Stimulated activated CD4-positive, alpha-beta T cell treated with anti-CD3 and anti-CD28 coated beads, Interleukin-4, amount 100 ng/mL, for 48 hours (primary cell): ENCODE measurements at places on chromosomes 4 and X.

DNA sequence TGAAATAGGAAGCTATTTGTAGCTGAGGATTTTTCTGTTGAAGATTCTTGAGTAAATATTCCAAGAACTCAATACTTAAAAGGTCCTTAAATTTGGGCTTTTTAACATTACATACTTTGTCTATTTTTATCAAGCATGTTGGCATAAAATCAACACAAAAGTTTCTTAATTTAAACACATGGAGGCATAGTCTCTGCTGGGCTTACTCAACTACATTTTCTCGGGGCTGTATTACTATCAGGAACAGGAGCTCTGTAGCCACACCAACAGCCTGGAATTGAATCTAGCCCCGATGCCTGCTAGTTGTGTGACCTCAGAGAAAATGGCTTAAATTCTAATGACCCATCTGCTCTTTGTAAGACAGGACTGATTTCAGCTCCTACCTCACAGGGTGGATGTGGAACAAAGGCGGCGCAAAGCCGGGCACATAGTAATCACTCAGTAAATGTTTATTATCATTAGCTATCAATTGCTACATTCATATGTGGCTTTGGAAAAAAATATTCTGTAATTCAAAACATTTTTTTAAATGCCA, 207.0 kb downstream of the NSUN7 start:
- no peak for DNase-seq

GRCh38 chrX:70289793-70290770, at the start of the genes KIF4A and PDZD11:
Gene KIF4A, plus strand, starts transcription at chrX:70290104. Its CDS starts 355 bp downstream, at chrX:70290459.
Gene PDZD11, minus strand, starts transcription at chrX:70289927. Its CDS starts 586 bp downstream, at chrX:70289341.
- peak; percentile 61 for DNase-seq

GRCh38 chrX:51894697-51895336, 1.4 kb downstream of the MAGED1 start:
- no peak for DNase-seq

DNA sequence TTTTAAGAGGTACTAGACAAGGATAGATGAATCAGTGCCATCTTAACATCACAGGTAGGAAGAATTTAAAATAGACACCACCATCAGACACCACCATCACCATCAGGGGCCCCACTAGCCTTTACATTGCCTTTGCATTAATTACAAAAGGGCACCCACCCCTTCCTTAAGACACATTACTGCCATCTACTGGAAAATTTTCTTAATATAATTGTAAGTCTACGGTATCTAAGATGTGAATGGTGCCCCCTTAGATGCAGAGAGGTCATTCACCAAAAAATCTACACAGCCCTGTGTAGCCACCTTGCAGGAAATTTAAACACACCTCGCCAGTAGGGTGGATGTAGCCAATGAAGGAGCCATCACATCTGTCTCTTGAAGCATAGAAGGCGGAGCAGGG, 184.1 kb downstream of the MID1IP1 start:
- no peak for DNase-seq

DNA sequence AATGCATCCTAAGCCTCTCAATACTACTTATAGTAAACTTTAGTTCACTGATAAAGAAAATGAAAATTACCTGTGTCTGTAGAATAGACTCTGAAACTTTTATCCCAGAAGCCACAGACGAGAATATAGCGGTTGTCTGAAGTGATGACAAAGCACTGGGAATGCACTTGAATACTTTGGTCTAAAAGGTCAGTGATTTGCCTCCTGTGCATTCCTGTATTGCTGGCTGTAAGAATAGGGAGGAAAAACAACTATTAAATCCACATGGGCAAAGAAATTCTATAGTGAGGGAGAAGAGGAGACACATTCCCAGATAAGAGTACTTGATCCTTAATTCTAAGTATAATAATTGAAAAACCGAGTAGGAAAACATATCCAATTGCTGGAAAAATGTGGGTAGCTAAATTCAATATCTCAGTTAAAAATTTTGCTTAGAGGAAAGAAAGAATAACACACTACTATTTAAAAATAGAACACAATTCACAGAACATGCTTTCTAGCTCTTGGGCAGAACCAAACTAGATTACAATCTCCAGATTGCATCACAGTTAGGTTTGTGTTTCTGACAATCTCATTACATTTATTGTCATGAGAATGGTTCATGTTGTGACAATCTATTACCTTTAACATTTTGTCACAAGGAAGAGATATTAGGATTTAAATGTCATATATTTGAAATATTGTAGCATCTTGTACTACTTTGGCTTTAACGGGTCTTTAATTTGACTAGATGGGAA, 232.1 kb downstream of the DCLK2 start:
- no peak for DNase-seq

GRCh38 chr4:21986307-21986706, 37.7 kb upstream of the KCNIP4 start:
- no peak for DNase-seq

- DNase-seq = no peak
Measured at GRCh38 chr4:120865985-120866384, 56.5 kb downstream of the PRDM5 start.

DNA sequence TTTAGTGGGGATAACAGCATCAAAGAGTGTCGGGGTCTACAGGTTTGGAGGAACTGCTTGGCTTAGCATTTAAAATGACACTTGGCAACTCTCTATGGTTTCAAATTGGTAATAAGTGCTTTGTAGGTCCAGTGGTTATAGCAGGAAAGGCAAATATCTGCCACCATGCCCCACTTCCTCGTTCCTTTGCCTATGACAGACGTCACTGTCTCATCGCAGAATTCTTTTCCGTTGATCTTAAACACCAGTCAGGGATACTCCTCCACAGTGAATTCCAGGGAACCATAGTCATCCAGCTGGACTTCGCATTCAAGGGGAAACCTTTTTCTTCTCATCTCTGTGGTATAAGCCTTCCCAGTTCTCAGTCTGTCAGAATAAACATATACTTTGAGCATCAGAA, 319.1 kb downstream of the GPAT3 start:
- no peak for DNase-seq

DNA sequence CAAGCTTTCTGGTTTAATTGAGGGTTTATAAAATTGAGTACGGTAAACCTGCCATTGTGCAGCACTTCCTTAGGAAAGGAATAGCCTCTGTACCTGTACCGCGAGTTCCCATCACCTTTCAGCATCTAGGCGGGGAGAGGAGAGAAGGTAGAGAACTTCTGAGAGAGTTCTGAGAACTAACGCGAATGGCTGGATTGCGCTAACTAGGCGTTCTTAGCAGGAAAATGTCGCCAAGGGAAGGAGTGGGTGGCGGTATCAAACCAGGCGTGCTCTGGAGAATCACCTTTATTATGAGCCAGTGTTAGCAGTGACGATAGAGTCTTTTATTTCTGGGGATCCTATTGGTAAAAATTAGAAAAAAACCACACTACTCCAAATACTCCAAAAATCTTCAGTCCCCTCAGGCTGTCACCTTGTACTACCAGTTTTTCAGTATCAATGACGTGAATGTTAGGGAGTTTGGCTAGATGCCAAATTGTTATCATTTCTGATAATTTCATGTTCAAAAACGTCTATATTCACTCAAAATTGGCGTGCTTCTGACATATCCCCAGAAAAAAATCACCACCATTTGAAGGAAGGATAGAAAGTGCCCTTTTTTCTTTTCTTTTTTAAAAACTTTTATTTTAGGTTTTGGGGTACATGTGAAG, 1.4 kb downstream of the UGT8 start:
- DNase-seq = no peak

- no peak for DNase-seq
Measured at GRCh38 chr4:83664071-83664470, 128.2 kb downstream of the GPAT3 start.

DNA sequence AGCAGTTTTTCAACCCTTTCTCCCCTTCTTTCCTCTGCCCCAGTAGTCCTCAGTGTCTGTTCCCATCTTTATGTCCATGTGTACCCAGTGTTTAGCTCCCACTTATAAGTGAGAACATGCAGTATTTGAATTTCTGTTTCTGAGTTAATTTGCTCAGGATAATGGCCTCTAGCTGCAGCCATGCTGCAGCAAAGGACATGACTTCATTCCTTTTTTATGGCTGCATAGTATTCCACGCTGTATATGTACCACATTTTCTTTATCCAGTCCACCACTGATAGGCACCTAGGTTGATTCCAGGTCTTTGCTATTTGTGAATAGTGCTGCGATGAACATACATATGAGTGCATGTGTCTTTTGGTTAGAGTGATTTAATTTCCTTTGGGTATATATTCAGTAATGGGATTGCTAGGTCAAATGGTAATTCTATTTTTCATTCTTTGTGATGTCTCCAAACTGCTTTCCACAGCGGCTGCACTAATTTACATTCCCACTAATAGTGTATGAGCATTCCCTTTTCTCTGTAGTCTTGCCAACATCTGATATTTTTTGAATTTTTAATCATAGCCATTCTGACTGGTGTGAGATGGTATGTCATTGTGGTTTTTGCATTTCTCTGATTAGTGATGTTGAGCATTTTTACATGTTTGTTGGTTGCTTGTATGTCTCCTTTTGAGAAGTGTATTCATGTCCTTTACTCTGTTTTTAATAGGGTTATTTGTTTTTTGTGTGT, 54.6 kb upstream of the ANK2 start:
- no peak for DNase-seq

DNA sequence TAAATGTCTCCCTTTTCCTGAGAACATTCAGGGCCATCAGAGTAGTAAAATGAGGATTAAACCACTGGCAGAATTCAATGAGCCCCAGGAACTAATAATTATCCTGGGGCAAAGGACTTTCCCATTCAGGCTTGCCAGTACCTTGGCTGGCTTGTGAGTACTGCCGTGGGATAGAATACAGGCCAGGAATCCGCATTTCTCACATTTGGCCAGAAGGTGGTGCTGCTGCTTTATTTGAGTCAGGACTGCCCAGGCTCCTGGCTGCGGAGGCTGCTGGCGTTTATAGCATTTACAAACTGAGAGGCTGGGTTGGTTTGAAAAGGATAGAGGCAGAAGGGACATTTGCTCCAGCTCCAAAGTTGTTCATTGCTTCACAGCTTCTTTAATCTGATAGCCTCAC, 91.4 kb downstream of the RTL9 start:
- peak; percentile 28 for DNase-seq

DNA sequence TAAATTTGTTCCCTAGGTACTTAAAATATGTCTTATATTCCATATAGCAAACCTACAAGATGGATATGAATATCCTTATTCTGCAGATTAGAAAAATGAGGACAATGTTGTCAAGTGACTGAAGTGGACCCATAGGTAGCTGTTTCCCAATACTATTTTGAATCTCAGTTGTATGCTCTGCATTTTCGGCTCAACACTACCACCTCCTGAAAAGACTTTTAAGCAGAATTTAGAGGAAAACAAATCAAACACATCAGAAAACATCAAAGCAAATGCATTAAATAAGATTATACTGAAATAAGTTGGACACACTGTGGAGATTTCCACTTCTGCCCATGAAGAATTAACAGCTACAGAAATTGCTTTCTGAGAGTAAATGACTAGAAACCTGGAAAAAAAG, 488.7 kb downstream of the TRIML1 start:
- no peak for DNase-seq

DNA sequence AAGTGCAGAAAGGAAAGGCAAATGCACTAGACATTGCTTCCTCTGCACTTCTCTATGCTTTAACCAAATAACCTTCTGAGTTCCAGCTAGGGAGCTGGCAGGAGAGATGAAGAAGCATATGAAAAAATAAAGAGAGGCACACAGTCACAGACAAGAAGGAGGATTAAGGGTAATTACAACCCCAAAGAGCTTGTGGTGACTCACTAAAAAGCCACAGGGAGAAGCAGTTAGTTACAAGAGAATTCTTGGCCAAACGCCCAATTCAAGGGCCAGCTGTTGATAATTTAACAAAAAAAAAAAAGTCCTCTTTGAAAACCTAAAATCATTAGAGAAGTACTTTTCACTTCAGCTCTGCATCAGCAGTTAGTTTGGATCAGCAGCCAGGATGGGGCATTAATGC, 478.0 kb downstream of the KCNIP4 start:
- no peak for DNase-seq

GRCh38 chr4:74057588-74057987, 19.1 kb upstream of the CXCL3 start:
- no peak for DNase-seq

DNA sequence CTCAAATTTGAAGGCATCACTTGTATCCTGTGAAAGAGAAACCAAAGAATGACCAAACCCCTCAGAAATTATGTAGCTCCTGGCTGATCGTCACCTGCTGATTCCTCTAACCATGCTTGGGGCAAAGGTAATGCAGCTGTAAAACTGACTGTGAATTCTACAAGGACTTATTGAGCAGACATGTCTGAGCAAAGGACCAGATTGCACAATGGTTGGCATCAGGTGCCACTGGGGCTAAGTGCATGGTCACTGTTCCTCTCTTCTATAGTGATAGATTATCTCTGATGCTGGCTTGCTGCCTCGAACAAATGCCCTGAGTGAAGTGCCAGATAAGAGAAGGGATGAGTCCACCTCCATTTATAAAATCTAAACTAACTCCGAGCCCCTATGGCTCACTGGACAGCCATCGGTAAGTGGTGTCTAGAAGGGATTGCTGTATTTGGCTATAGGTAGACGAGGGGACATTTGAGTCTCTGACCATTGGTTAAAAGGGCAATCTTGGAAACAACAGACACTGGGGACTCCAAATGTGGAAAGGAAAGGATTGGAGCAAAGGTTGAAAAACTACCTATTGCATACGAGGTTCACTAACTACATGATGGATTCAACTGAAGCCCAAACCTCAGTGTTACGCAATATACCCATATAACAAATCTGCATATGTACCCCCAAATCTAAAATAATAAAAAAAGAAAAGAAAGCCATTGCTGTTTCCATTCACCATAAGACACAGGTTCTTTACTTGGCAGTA, 110.7 kb upstream of the IGSF1 start:
- no peak for DNase-seq

DNA sequence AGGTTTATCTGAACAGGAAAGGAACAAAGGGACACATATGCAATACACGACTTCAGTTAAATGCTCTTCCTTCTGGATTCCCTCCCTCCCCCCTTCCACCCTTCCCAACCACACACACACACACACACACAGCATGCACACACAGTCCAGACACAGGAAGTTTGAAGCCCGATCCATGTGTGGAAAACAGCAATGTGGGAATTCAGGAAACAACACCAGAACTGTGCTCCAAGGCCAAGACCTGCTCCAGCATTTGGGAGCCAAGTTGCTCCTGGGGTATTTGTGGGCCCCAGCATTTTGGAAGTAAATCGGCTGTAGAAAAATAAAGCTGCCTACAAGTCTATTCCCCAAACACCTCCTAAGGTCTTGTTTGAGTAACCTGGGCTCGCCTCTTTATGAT, 5.6 kb upstream of the AMOT start:
- no peak for DNase-seq

- DNase-seq = no peak
Measured at GRCh38 chr4:25560605-25561004, 95.0 kb upstream of the SLC34A2 start.

DNA sequence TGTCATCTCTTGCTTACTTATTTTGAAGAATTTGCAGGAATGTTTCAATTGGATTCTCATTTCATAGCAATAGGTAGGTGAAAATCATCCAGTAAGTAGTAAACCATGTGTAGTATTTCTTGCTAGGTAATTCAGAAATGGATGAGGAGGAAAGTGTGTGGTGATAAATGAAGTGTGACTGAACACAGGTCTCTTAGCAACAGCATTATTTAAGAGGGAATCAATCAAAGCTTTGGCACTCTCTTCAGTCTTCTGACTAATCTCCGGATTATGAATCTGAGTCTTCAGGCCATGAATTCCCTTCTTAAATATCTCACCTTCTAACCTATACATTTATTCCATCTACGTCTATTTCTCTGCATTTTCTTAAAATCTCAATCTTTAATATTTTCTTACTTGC, 55.8 kb upstream of the ARHGAP24 start:
- DNase-seq = no peak
